Smooth muscle cell of the brain vasculature (primary cell): ENCODE measurements at places on chromosomes 2 and 18.

DNA sequence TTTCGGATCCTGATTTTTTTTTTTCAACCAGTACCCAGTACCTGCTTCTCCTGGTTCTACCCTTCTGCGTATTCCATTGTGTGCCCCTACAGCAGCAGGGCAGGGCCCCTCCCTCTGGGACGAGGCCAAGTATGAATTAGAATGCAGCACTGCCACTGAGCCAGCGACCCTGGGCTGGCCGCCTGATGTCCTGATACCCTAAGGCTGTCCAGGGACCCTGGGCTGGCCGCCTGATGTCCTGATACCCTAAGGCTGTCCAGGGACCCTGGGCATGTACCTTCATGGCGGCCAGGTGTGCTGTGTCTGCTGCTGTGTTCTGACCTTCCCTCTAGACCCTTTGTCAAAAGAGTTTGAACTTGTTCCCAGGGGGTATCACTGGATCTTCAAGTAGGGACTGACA is 42.9 kb downstream of the CABLES1 start:
- DNase-seq: no peak

GRCh38 chr18:10252952-10253705 is 201.3 kb upstream of the APCDD1 start:
- DNase-seq: no peak

GRCh38 chr2:120472891-120473309 is 127.0 kb downstream of the INHBB start:
- DNase-seq: no peak

DNA sequence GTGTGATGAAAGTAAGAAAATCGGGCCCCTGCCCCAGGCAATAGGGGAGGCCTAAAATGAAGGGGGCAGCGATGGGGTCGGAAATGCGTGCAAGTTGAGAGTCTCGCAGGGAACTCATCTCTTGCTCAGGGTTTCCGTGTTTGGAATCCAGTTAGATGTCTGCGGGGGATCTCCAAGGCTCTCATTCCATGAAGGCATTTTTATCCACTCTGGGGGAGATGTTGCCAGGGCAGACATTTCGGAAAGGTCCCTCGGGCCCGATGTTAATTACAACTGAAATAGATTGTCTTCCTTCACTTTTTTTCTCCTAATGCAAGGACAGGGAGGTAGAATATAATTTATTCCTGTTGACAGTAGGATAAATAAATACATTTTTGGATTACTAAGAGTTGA is 12.8 kb upstream of the SKOR2 start:
- DNase-seq: no peak

GRCh38 chr2:213353419-213353818 is 69.2 kb downstream of the SPAG16 start:
- DNase-seq: no peak

DNA sequence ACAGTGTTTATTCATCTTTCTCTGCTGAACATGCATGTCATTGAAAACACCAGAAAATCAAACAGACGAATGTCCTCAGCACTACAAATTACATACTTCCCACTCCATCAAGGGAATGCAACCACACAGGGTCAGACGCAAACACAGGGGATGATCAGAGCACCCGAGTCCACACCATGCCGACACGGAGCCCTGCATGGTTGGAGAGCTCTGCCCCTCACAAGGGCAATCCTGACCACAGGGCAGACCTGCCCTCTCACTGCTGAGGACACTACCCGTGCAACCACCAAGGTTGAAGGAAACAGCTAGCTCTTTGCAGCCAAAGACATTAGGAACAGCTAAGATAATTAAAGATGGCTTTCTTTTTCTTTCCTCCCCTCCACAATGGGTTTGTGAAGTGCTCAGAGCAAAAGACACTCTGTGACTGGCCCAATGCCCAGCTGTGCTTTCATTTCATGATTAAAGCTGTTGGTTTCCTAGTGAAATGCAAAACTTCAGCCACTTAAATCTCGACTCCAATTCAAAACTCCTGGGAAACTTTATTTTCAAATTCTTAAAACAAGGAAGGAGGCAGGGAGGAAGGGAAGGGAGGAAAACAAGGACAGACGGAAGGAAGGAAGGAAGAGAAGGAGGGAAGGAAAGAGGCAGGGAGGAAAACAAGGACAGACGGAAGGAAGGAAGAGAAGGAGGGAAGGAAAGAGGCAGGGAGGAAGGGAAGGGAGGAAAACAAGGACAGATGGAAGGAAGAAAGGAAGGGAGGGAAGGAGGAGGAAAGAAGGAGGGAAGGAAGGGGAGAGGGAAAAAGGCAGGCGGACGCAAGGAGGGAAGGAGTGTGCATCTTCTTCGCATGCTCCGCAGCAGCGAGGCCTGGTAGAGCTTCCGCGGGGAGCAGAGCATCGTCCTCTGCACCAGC is 65.8 kb downstream of the NDUFA10 start:
- DNase-seq: no peak

DNA sequence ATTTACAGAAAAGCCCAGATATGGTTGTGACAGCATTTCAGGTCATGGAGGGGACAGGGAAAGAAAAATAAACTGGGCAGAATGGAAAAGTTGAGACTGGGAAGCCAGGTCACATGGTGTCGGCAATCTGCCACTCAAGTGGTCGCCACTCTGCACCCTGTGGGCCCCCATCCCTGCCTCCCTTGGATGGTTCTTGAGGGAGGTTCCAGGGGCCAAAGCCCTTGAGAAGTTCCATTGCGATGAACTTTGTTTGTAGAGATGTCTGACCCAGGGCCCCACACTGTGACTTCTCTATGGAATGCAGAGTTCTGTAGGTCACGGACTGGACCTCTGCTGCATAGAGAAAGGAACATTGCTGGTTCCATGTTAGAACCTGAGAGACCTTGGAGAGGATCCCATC is 105.7 kb upstream of the SLC14A2 start:
- DNase-seq: no peak
